ENCODE measurements at places on chromosomes 4 and X.

DNA sequence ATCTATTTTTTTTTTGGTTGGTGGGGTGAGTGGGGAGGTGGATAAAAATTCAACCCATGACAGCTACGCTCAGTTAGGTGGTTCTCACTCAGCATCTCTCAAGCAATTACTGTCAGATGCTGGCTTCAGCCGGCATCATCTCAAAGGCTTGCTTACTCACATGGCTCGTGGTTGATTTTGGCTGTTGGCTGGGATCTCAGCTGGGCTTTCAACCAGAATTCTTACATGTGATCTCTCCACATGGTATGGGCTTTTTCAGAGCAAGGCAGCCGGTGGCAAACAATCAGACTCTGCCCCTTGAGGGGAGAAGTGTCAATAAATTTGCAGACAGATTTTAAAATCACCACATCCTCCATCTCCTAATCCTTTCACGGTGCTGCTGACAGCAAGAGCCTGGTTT lies 47.2 kb downstream of the SLC34A2 start:
- no peak for DNase-seq

DNA sequence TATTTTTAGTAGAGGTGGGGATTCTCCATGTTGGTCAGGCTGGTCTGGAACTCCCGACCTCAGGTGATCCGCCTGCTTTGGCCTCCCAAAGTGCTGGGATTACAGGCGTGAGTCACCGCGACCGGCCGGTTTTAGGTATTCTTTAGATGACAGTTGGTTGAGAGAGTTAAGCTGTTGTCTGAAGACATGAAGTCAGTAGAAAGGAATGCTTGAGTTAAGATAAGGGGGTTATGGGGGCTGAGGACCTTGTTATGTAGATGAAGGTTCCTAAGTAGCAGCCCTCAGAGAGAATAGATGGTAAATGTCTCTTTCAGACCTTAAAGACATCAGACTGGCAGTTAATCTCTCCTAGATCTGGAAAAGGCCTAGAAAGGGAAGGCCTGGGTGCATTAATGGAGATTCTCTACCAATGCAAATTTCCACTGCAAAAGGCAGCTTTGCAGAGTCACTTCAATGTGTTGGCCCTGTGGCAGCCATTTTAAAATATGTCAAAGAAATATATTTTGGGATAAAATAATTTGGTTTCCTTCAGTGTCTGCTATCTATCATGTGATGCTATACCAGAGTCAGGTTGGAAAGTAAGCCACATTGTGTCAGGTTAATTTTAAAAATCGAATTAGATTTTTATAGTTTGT lies 6.4 kb upstream of the ZNF674 start:
- DNase-seq, result no peak

DNA sequence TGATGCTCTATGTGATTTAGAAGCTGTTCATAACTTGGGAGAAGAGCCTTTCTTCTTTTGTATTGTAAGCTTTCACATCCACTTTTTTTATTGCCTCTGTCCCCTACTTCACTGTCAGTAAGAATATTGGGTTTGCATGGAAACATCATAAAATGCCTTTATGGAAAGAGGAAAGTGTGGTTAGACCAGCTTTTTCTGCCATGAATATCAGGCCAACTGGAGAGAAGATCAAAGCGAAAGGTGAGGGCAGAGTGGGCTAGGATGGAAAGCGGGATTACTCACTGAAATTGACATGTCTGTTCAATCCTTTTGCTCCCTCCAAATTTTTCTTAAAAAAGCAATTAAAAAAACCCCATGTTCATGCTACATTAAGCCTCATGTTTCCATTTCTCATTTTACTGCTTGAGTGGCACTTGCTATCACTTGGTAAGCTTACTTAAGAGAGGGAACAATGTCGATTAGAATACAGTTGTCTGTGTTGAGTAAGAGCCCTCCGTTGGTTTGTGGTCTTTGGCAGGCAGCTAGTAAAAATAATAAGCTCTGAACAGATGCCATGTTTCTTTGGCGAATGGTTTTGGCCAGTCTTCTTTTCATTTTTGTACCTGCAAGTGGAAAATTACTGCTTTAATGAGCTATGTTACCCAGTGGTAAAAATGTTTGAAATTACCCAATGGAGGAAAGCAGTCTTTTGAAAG lies 35.9 kb downstream of the SUPT20HL1 start:
- DNase-seq, result no peak

DNA sequence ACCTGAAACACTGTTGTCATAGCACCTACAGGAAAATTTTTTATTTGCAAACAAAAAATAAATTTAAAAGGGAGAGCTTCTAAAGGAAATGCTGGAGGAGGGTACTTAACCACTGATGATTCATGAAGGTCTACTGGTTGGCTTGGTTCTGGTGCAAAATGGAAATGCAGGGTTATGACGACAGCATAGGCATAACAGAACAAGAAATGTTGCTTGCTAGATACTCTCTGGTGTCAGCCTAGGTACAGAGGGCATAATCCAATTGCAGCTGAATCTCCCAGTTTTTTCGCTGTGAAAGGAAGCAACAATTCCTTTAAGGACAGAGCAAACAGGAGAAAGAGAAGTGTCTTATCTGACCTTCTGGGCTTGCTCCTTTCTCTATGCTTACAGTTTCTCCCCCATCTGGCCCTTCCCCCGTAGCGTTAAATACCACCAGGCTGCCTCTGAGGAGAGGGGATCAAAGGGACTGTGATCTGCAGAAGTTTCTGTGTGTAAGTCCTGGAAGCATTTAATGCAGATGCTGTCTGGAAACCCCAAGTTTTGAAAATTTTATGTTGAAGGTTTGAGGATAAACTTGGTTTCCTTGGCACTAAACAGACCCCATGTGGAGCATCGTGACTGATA lies 23.7 kb upstream of the CASK start:
- DNase-seq, result no peak

- no peak for DNase-seq
Observed at GRCh38 chrX:135086197-135086854, 34.0 kb downstream of the ETDB start.

DNA sequence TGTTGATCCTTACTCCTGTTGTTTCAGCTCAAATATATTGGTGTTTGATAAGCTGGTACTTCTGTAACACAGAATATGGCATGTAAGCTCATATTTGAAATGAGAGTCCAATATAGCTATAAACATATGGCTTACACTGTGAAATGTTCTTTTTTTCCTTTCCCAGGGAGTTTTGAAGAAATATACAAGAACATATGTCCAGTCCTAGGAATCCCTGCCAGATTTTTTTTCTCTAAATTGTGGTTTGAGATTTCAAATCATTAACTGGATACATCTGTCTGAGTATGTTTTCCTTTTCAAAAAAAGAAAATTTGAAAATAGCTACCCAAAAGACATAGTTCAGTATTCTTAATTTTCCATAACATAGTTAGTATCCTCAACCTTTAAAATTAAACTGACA lies 60.2 kb downstream of the HMGB2 start:
- DNase-seq, result no peak

GRCh38 chr4:128751354-128751753 lies 58.1 kb upstream of the JADE1 start:
- no peak for DNase-seq

DNA sequence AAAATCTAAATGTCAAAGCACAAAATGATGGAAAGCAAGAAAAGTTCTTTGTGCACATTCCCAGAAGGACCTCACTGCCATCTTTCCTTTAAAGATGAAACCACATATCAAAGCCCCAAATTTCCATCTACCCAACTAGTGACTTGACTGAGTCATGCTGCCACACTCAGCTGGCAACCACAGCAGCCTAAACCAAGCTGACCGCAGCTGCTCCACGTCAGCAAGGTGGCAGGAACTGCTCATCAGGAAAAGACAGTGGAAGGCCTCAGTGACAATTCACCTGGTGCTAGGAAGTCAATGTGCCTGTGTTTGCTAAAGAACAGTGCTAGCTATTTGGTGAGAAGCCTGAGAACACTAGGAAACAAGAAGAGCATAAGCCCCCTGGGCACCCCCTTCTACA lies 26.1 kb downstream of the ACOX3 start:
- DNase-seq, result no peak

DNA sequence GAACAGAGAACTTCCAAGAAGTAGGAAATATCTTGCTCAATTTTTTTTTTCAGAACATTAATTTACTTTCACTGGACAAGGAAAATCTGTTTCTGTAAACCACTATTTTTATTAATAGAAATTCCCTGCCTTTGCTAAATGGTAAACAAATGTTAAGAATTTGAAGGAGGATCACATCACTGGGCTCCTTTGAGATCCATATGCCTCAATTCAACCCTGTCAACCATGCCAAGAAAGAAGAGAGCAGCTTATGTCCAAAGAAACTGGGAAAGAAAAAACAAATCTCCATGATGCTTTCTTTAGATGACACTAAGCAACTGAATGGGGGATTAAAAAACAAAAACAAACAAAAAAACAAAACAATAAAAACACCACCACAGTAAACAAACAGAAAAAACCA lies 47.7 kb downstream of the LNX1 start:
- DNase-seq, result no peak

DNA sequence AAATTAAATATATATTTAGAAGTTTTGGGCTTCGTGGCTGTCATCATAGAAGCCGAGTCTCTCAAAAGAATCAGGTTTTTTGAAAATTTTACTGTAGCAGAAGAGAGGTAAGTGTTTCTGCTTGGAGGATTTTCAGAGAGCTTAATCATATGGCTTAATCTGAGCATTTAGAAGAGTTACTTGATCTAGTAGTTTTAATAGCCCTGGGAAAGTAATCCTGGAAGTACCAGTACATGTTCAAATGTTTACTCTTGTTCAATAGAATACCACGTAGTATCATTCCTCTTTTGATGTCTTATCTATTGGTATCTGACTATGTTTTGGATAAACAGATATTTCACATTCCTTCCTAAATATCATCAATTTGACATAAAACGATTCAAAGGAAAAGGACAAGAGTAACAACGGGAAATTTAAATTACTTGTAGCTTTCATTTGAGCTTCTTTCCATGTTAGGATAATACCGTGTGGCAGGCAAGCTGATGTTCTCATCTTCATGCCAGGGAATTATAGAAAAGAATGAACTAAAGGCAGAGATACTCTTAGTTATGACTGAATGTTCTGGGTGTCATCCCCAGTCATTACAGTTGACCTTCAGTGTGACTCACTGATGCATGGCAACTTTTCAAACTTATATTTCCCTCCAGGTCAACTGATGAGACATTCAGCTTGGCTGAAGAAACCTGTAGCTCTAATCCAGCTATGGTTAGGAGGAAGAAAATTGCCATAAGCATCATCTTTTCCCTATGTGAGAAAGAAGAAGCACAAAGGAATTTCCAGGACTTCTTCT lies 89.8 kb downstream of the FNIP2 start:
- no peak for DNase-seq

GRCh38 chrX:71171110-71171801 lies 26.6 kb downstream of the NLGN3 start:
- no peak for DNase-seq
